ENCODE measurements at places on chromosomes 6 and 20.

GRCh38 chr6:158907931-158908330 lies 88.8 kb upstream of the EZR start:
- DNase-seq: no peak

- DNase-seq: no peak
Measured at GRCh38 chr6:26301638-26302037, 63.4 kb upstream of the BTN3A2 start.

DNA sequence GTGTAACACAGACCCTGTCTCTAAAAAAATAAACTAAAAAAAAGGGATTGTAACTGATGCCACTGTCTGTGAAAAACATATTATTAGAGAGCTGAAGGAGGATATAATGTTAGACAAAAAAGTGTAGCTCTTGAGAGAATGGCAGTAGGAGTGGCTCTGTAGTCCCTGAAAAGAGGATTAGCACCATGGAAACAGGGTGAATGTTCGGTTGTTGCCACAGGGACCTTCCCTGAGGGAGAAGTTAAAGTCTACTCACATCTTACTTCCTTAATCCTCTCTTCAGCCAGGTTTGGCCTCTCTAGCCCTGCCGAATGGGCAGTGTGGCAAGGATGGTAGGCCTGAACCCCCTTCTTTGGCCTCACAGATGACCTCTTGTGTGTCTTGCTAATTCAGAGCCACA lies 12.1 kb downstream of the SCAND1 start:
- DNase-seq: no peak

GRCh38 chr6:100464162-100464851 lies 414 bp downstream of the SIM1 start:
- DNase-seq: no peak

DNA sequence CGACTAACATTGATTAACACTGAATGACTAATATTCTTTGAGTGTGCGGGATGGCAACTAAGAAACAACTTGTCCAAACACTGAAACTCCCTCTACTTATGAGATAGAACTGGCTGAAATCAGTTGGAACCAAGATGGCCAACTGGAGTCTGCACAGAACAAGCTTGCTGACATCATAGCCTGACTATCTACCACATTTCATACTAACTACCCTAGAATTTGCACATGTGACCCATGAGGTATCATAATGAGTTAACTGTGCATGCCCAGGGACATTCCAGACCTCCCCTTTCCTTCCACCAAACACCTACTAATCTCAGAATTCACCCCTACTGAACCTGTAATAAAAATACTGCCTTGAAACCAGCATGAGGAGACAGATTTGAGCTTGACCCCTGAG lies 43.2 kb downstream of the PHIP start:
- DNase-seq: no peak

DNA sequence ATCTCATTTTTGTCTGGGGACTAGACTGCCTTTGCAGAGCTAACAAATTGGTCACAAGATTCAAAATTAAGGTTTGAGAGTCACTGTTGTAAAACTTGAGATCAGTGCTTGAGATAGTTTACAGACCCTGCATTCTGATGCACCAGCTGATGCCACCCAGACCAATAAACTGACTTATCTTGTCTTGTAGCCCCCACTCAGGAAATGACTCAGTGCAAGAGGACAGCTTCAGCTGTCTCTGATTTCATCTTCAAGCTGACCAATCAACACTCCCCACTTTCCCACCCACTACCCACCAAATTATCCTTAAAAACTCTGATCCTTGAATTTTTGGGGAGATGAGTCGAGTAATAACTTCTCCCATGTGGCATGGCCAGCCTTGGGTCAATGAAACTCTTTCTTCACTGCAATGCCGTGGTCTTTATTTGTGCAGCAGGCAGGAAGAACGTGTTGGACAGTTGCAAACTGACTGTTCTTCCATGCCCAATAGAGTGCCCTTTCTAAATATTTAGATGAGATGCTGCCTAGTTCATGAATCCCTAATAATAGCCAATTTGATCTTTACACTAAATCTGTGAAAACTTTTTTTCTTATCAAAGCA lies 48.3 kb upstream of the PROKR2 start:
- DNase-seq: no peak

- DNase-seq: peak; percentile 11
Measured at GRCh38 chr6:69835414-69836179, 30.8 kb upstream of the COL19A1 start.

DNA sequence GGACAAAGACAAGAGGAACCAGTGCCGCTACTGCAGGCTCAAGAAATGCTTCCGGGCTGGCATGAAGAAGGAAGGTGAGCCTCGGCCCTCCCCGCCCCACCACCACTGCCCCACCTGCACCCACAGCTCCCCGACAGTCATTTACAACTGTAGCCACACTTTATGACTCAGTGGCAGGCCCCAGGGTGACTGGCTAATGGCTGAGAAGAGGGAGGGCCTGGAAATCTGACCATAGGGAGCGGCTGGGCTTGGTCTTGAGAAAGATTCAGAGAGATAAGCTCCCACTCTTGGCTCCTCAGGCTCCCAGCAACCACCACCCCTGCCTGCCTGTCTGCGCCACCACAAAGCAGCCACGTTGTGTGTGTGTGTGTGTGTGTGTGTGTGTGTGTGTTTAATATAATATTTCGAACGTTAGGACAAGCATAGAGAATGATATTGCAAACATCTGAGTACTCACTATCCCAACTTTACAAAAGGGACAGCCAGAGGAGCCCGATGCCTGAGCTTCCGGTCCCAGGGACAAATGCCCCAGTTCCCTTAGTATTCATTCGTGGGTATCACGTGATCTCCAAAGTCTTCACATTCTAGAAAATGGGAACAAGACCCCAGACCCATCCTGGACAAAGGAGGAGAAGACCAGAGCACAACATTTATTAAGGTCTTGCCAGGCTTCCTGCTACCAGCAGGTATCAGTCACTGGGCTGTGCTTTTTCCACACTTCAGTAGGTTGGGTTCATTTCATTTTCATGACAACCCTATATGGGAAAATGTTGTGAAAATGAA lies 52.1 kb downstream of the HNF4A start:
- DNase-seq: no peak

GRCh38 chr6:44800171-44800783 lies 412.8 kb downstream of the CDC5L start:
- no peak for DNase-seq

GRCh38 chr20:22005535-22005934 lies 300.1 kb downstream of the PAX1 start:
- DNase-seq: no peak

DNA sequence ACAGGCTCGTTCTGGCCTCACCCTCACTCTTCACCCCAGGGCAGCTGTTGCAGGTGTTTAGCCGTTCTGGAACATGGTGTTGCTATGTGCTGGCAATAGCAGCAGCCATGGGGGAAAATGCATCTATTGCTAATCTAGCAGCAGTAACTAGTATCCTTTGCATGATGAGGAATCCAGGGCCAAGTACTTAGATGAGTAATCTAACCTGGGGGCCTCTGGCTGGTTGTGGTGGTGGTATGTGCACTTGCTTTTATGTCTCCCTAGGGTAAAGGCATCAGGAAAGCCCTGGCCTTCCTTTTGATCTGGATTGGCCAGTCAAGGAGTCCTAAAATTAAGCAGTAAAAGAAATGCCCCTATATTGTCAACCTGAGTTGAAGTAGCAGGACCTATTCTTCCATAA lies 594.5 kb upstream of the MAP3K7 start:
- no peak for DNase-seq

DNA sequence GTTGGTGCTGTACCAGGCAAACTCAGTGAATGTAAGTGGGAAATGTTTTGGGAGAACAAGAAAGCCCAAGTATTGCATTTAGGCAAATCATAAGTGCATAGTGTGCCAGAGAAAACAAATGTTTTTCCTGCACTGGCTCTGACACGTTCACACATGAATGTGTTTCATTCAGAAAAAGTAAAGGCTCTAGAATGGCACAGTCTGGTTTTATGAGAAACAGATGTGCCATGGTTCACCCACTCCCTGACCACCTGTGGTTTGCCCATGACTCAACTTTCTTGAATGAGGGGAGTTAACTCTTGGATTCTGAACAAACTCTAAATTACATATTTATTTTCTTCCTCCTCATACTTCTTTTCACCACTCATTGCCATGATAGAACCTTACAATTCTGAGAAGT lies 126.9 kb downstream of the KCNQ5 start:
- no peak for DNase-seq

- no peak for DNase-seq
Measured at GRCh38 chr20:63102721-63103375, 96.1 kb upstream of the BHLHE23 start.

DNA sequence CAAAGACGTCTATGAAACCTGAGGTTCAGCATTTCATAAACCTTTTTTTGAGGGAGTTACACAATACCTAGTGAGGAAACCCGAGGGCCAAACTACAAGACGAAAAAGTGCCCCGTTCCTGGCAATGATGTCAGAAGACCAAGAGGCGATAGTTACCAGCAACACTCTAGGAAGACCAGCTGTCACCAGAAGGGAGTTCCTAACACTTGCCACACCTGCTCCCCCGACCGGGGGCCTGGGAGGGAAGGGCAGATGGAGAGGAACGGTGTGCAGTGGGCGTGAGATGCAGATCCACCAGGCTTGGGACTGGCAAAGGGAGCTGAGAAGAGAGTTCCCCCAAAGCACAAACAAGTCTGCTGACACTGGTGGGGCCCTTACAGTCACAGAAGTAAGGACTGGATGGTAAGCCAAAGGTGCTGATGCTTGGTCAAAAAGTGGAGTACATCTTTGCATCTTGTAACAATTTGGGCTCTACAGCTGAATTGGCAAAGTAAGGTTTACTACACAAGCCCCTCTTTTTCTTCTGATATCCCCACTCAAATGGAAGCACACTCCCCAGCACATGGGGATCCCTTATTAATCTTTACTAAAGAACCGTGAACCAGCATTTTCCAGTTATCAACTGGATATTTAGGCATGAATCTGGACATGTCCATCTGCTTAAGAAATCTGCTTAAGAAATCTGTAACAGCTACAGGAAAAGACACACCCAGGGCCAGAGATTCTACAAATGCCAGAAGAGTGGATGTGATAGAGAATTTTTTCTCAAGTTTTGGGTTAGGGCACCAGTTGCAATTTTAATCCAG lies 38.5 kb downstream of the PANK2 start:
- no peak for DNase-seq

GRCh38 chr6:88599571-88599970 lies 363.8 kb downstream of the RNGTT start:
- no peak for DNase-seq

DNA sequence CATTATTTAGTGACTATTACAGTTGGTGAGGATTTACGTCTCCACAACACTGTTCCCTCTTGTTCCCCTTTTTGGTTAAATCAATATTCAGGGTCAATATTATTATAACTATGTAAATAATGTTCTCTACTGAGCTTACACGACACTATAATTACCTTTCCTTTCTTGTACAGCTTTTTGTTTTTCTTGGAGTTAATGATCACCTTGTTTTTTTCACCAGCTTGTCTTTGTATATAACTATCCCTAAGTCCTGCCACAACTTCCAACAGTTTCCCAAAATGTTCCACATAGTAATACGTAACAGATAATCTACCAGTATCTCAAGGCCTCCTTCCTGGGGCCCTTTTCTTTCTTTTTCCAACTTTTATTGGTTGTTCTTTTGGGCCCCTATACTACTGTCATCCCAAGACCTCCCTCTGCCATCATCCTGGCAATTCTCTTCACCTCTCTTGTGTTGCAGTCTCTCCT lies 142.0 kb upstream of the SOX4 start:
- DNase-seq: no peak

- no peak for DNase-seq
Measured at GRCh38 chr6:11769244-11769643, 9.4 kb downstream of the ADTRP start.

DNA sequence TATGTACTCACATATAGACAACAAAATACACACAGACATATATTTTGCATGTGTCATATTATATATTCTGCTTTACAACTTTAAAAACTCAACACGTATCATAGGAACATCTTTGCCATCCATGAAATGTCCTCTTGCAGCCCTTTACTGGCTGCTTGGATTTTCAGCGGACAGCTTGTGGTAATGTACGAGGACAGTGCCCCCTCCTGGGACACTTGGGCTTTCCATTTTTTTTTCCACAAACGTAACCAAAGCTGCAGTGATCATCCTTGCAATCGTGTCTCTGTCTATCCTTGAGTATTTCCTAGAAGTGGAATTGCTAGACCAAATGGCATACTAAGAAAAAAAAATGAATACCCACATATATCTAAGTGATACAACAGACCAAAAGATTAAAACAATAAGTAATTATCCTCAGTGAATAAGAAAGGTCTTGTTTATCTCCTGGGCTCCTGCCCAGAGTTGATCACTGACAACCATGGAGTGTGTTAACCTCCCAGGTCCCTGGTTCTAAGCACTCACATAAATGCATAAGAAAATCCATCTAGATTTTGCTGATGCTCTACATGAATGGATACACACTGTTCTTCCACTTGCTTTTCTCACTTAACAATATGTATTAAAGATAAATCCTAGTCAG lies 18.1 kb downstream of the BPI start:
- DNase-seq: peak; percentile 30

DNA sequence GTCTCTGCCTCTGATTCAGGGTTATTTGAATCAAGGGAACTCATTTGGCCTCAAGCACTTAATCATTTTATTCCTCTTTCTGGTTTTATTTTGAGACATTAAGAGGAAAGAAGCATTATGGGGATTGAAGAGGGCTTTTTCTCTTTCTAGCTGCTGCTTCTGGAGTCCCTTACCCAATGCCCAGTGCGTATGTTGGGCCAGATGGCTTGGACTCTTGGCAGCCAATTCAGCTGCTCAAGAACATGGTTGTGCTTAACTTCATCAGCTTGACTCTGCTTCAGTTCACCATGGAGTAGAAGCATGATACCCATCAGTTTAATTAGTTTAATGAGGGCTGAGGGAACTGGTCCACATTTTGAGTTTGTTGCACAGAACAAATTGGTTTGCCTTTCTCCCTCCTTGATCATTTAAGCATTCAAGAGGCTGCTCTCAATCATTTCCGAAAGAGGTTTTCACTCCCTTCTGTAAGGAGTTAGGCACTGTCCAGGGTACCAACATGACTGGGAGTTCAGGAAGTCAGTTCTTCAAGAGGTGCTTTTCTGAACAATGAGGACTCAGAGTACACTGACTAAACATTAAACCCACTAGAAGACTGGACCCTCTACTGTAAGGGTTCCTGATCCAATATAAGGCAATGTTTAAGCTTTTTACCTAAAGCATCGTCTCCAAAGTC lies 14.6 kb downstream of the PDYN start:
- DNase-seq: no peak

Measured in pulmonary artery endothelial cell (primary cell).